ENCODE measurements at places on chromosomes 2 and 18. TPM values are rescaled to one million over a fixed set of nuclear protein-coding genes. Genes with fewer than 3 reads are reported as not detected.
A peak's percentile ranks its signal among the peaks of the same experiment; 100 is the strongest.

Gene POMC
- 1.6 TPM for total RNA-seq

GRCh38 chr2:124646166-124646815 lies 621.2 kb downstream of the CNTNAP5 start:
- no peak overlapping the region for H3K4me3 ChIP-seq
- H3K27ac ChIP-seq, result no peak overlapping the region
- DNase-seq, result no peak
- H3K27me3 ChIP-seq, result no peaks in the 10 kb centered on the region
- no peaks in the 10 kb centered on the region for H3K4me1 ChIP-seq

Gene ITGB1BP1
- 38.7 TPM for total RNA-seq

- no peak overlapping the region for H3K27ac ChIP-seq
- peak; percentile 52 for DNase-seq
- no peaks in the 10 kb centered on the region for H3K27me3 ChIP-seq
Measured at GRCh38 chr2:67277450-67277849, 119.7 kb upstream of the ETAA1 start.

Gene SERPINB5
- total RNA-seq, result 0.20 TPM

GRCh38 chr2:60352491-60353405 lies 200.7 kb downstream of the BCL11A start:
- no peak for DNase-seq
- H3K27ac ChIP-seq, result no peak overlapping the region
- H3K4me3 ChIP-seq, result no peak overlapping the region
- no peaks in the 10 kb centered on the region for H3K27me3 ChIP-seq

GRCh38 chr18:13445241-13445897 lies 226.8 kb downstream of the LDLRAD4 start:
- H3K27me3 ChIP-seq, result no peaks in the 10 kb centered on the region
- H3K4me3 ChIP-seq, result no peak overlapping the region
- no peaks in the 10 kb centered on the region for H3K4me1 ChIP-seq
- DNase-seq, result no peak
- no peak overlapping the region for H3K27ac ChIP-seq

GRCh38 chr2:141711627-141712026 lies 419.2 kb downstream of the LRP1B start:
- no peak overlapping the region for H3K4me3 ChIP-seq
- no peaks in the 10 kb centered on the region for H3K27me3 ChIP-seq
- DNase-seq, result no peak
- H3K4me1 ChIP-seq, result no peaks in the 10 kb centered on the region
- no peaks in the 10 kb centered on the region for H3K36me3 ChIP-seq

GRCh38 chr2:74515981-74516633 lies 1.9 kb downstream of the TLX2 start:
- no peaks in the 10 kb centered on the region for H3K4me1 ChIP-seq
- DNase-seq, result peak; percentile 93
- H3K27ac ChIP-seq, result no peak overlapping the region
- peaks cover 6% of the 10 kb centered on the region for H3K36me3 ChIP-seq

- no peaks in the 10 kb centered on the region for H3K27me3 ChIP-seq
- no peak overlapping the region for H3K27ac ChIP-seq
- DNase-seq, result no peak
- no peaks in the 10 kb centered on the region for H3K4me1 ChIP-seq
- no peak overlapping the region for H3K4me3 ChIP-seq
Measured at GRCh38 chr2:216711348-216711747, 16.0 kb upstream of the IGFBP5 start.

- H3K27me3 ChIP-seq, result no peaks in the 10 kb centered on the region
- no peak overlapping the region for H3K27ac ChIP-seq
- no peaks in the 10 kb centered on the region for H3K36me3 ChIP-seq
- peak; percentile 95 for DNase-seq
- peak overlapping the region; percentile 30 for H3K4me3 ChIP-seq
Measured at GRCh38 chr2:127638361-127639110, 7.4 kb upstream of the GPR17 start.

DNA sequence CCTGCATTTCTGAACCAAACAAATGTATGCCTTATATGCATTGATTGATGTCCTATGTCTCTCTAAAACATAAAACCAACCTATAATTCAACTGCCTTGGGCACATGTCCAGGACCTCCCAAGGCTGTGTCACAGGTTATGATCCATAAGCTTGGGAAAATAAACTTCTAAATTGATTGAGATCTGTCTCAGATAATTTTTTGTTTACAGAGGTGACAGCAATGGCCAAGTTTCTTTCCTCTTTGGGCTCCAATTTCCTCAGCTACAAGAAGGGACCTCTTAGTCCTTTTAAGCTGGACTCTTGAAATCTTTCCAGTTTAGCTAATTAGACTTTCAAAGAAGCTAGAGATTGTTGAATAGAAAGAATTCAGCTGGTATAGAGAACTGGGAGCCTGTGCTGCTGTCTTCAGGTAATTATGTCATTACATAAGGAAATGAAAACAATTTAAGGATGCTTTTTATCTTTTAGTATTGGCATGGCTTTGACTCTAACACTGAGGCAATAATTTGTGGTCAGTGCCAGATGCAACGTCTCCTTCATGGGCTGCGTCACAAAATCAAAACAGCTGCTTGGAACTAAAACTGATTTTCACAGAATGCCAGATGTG lies 412.1 kb upstream of the TRIB2 start:
- DNase-seq, result no peak
- H3K27me3 ChIP-seq, result no peaks in the 10 kb centered on the region
- no peaks in the 10 kb centered on the region for H3K4me1 ChIP-seq
- no peaks in the 10 kb centered on the region for H3K36me3 ChIP-seq
- no peak overlapping the region for H3K27ac ChIP-seq
- H3K4me3 ChIP-seq, result no peak overlapping the region

Gene LAMA1
- total RNA-seq, result 28.7 TPM

DNA sequence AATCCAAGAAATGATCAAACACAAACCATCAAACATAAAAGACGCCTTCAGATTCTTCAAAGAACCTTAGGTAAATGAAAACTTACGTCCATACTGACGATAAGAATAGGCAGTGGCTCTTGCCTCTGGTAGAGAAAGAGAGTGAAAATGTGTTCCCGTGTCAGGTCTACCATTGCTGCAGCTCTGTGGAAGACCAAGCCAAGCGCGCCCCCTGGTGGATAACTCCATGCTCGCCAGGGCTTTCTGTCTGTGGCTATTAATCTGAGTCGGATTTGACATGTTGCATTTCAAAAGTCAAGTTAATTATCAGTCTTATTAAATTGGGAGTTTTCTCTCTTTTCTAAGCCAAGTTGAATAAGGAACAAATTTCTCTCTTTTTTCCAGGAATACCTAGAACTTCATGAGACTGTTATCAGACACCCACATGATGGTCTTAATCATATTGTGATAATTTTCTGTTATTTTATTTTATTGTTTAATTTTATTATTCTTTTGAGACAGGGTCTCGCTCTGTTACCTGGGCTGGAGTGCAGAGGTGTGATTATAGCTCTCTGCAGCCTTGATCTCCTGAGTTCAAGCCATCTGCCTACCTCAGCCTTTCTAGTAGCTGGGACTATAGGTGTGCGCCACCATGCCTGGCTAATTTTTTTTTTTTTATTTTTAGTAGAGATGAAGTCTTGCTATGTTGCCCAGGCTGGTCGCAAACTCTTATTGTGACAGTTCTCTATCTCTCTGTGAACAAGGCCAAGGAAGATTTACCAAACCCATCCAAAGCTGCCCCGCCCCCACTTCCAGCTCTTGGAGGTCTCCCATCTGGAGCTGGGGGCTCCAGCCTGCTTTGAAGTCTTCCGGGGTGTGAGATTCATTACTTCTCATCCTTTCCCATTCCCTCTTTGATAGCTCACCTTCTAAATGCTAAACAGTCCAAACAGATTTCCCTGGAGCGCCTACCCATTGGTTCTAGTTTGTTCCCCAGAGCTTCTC lies 15.8 kb upstream of the ZAP70 start:
- DNase-seq, result peak; percentile 82
- H3K27me3 ChIP-seq, result no peaks in the 10 kb centered on the region
- H3K27ac ChIP-seq, result no peak overlapping the region
- no peaks in the 10 kb centered on the region for H3K4me1 ChIP-seq
- H3K4me3 ChIP-seq, result no peak overlapping the region
- no peaks in the 10 kb centered on the region for H3K36me3 ChIP-seq

Gene SERPINB4
- 4.3 TPM for total RNA-seq

Gene RUFY4
- total RNA-seq, result 0.44 TPM

DNA sequence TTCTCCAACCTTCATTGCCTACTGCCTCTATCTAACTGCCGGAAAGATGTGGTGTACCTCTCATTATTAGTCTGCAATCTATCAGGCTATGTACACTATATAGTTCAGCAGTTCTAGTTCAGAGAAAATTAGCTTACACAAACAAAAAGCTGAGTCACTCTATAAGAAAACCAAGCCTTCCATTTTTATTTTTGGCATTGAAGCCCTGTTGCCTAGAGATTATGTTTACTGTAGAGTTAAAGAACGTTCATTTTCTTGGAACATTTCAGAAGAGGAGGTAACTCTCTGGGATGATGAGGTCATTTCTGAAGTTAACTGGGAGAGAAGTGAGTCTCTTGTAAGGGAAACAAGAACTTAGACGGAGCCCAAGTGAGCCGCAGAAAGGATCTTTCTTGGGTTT lies 133.5 kb downstream of the FAM124B start:
- H3K27me3 ChIP-seq, result no peaks in the 10 kb centered on the region
- H3K4me1 ChIP-seq, result no peaks in the 10 kb centered on the region
- no peak overlapping the region for H3K27ac ChIP-seq
- no peak overlapping the region for H3K4me3 ChIP-seq

DNA sequence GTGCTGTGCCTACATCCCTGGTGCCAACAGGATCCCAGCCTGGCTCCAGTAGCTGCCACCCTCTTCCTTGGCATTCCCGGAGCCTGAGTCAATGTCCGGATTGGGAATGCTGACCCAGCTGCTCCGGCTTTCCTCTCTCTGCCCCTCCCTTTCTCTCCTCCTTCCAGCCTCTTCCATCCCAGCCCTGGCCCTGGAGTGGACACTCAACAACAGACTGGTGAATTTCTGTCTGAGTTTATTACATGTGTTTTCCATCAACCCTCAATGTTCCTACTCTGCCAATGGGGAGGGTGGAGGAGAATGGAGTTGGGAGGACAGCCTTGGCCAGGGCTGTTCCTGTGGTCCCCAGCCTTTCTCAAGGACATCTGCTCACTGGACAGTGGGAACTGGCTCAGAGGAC lies 917 bp upstream of the PRKAG3 start:
- no peaks in the 10 kb centered on the region for H3K27me3 ChIP-seq
- no peaks in the 10 kb centered on the region for H3K4me1 ChIP-seq
- no peak for DNase-seq
- no peaks in the 10 kb centered on the region for H3K36me3 ChIP-seq

Gene EVX2
- total RNA-seq, result not detected

DNA sequence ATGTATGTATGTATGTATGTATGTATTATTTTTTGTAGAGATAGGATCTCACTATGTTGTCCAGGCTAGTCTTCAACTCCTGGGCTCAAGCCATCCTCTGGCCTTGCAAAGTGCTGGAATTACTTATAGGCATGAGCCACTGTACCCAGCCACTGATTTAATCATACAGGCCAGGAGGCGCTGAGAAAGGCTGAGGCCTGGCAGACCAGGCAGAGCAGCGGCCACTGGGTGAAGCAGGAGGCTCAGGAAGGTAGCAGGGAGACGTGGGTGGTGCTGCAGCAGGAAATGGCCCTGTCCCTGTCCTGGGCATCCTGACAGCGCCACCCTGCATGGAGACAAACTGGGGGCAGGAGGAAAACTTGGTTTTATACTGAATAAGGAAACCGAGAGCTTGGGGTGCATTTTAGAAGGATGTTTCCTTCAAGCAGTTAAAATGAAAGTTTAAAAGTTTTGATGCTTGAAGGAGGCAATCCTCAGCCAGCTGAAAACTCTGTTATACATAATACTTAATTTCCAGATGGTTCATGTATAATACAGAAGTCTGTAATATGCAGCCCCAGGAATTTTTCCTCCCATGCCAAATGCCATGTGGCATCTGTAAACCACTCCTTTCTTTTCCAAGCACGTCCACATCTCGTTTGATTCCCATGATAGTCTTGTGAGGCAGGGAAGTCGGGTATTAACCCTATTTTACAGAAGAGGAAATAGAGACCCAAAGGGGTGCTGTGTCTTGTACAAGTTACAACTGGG lies 182.4 kb downstream of the CELF4 start:
- H3K27ac ChIP-seq, result no peak overlapping the region
- no peaks in the 10 kb centered on the region for H3K36me3 ChIP-seq
- no peak overlapping the region for H3K4me3 ChIP-seq

Gene ATOH8
- total RNA-seq, result 0.22 TPM

Gene TMEM247
- total RNA-seq, result not detected

DNA sequence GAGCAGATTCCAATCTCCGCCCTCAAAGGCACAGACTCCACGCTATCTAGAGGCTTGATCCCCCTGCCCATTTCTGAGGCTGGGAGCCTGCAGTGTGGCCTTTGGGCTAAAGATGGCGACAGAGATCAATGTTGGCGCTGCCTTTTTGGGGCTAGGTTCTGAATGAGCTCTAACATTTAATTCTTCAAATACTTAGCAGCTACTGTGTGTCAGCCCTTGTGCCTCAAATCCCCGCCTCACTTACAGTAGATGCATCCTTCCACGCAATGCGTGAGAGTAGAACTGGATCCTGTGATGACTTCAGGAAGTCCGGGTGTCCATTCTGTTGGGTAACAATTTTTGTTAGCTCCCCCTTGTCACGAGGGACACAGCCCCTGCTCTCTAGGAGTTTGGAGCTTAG lies 12.4 kb downstream of the IL1F10 start:
- H3K27ac ChIP-seq, result no peak overlapping the region
- H3K36me3 ChIP-seq, result no peaks in the 10 kb centered on the region
- no peak overlapping the region for H3K4me3 ChIP-seq
- no peaks in the 10 kb centered on the region for H3K27me3 ChIP-seq
- H3K4me1 ChIP-seq, result no peaks in the 10 kb centered on the region
- peak; percentile 61 for DNase-seq

GRCh38 chr2:157075924-157076323 lies 181.6 kb upstream of the GALNT5 start:
- DNase-seq, result no peak
- no peak overlapping the region for H3K27ac ChIP-seq
- no peaks in the 10 kb centered on the region for H3K36me3 ChIP-seq
- no peak overlapping the region for H3K4me3 ChIP-seq

- H3K27me3 ChIP-seq, result no peaks in the 10 kb centered on the region
- H3K27ac ChIP-seq, result no peak overlapping the region
- H3K36me3 ChIP-seq, result no peaks in the 10 kb centered on the region
- H3K4me1 ChIP-seq, result peaks cover 5% of the 10 kb centered on the region
- no peak overlapping the region for H3K4me3 ChIP-seq
Measured at GRCh38 chr2:152413228-152414030, 78.5 kb downstream of the FMNL2 start.

Gene CNPPD1
- 36.4 TPM for total RNA-seq

Gene ANKRD62
- total RNA-seq, result not detected

Data from H9 (cell line).